ENCODE measurements at places on chromosomes 1 and 21.

DNA sequence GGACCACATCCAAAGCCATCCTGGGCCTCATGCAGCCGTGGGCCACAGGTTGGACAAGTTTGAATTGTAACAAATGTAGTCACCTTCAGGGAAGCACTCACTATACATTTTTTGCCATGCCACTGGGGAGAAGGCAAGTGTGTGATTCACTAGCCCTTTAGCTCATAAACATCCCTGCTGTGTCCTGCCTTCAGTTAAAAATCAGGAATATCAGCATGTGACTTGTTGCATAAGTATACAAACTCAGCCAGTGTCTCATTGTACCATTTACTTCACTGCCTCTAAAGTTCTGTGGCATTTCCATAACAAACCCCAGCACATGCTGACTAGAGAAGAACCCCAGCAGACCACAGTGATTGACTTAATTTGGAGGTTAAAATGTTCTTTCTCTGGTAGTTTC, 142.0 kb upstream of the C1orf105 start:
- no peak for DNase-seq

- DNase-seq = no peak
These were observed 12.9 kb downstream of the PTPN14 start for GRCh38 chr1:214538496-214538895.

GRCh38 chr1:8364528-8365442, 46.9 kb downstream of the SLC45A1 start:
- DNase-seq = no peak

- DNase-seq = no peak
These were observed 17.0 kb upstream of the WNT4 start for GRCh38 chr1:22159891-22160290.

- no peak for DNase-seq
These were observed 38.6 kb upstream of the RGS18 start for GRCh38 chr1:192119701-192120100.

- DNase-seq = no peak
These were observed 83.4 kb downstream of the ADSS2 start for GRCh38 chr1:244368279-244368678.
